Muscle of back (tissue), 13 donors: ENCODE measurements at places on chromosomes 7 and 10. TPM values are rescaled to one million over a fixed set of nuclear protein-coding genes. Genes with fewer than 3 reads are reported as not detected.

DNA sequence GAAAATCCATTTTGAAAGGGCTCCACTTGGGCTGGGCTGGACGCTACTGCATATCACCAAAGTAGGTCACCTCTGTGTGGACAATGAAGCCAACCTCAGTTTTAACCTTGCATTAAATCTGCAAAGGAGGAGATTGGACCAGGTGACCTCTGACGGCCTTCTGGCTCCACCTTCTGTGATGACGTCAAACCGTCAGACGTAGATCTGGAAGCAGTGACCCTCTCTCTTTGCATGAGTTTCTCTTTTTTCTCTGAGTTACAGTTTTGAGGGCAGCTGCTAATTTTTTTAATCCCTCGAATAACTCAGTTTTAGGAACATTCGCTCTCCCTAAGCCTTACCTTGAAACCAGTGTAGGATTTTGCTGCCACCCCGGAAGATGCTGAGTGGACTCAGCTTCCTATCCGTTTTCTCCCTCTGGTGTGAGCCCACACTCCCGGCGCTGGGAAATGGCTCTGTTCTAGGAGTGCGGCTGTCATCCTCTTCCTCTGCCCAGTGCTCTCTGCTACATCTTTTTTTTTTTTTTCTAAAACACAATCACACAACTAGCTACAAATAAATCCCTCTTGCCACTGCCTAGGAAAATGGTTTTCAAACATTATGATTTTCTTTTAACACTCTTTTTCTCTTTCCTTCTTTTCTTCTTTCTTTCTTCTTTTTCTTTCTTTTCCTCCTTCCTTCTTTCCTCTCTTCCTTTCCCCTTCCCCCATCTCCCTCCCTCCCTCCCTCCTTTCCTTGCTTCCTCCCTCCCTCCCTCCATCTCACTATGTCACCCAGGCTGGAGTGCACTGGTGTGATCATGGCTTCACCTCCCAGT lies 27.7 kb upstream of the NMT2 start:
- DNase-seq = no peak

- DNase-seq = no peak
Observed at GRCh38 chr7:91628742-91629141, 251.8 kb downstream of the MTERF1 start.

DNA sequence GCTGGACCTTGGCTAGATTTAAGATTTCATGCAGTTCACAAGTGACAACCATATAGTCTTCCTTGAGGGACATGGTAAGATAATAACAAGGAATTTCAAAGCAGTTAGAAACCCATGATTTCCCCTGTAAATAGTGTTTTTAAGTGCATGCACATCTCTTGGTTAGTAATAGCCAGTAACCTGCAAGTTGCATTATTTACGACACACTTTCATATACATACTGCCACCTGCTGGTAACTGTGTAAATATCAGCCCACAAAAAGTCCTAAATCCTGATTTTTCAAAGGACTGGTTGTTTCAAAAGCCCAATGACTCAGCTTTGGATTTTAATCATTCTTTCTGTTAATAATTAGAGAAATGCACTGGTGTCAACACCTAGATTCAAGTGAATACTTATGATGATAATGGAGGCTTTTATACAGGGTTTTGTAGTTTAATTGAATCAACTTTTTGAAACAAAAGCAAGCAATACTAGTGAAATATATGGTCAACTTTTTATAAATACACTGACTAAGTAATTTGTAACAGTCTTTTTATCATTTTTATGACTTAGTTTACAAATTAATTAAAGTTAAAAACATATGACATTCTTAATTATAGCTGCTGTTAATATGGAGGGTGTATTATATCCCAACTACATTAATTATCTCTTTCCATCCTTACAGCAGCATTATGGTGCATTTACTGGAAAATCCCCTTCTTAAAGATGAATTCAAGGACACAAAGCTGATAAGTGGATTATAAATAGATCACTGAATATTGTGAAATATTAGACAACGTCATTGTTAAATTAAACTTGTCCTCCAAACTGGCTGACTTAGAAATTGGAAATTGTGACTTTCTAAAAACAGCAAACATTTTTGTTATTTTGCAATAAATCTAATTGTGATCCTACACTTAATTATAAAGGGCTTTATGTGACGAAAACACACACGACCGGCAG lies 367.7 kb upstream of the SEMA3D start:
- DNase-seq = peak; percentile 69

GRCh38 chr10:97261183-97261582 lies 31.3 kb downstream of the ARHGAP19 start:
- DNase-seq = no peak

GRCh38 chr10:13989616-13990015 lies 341.1 kb downstream of the FRMD4A start:
- no peak for DNase-seq

GRCh38 chr7:22156205-22156604 lies 200.7 kb downstream of the RAPGEF5 start:
- no peak for DNase-seq

DNA sequence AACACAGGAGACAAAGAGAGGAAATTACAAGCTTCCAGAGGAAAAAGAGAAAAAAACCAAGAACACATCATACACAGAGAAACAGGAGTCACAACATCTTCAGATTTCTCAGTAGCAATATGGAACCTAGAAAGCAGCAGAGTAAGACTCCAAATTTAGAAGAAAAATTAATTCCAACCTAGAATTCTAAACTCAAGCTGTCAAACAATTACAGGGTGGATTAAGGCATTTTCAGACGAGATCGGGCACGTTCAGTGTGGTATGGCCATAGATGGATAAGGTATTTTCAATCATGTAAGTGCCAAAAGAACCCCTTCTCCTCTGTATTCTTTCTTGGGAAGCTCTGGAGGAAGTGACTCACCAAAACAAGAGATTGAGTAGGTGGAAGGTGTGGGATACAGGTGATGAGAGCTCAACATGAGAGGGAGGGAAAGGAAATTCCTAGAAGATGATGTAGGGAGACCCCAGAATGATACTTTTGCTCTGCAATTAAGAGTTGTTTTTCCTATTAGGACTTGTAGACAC lies 51.6 kb downstream of the FAM204A start:
- DNase-seq = no peak

- DNase-seq = no peak
Observed at GRCh38 chr7:66682350-66683093, 53.8 kb downstream of the KCTD7 start.

DNA sequence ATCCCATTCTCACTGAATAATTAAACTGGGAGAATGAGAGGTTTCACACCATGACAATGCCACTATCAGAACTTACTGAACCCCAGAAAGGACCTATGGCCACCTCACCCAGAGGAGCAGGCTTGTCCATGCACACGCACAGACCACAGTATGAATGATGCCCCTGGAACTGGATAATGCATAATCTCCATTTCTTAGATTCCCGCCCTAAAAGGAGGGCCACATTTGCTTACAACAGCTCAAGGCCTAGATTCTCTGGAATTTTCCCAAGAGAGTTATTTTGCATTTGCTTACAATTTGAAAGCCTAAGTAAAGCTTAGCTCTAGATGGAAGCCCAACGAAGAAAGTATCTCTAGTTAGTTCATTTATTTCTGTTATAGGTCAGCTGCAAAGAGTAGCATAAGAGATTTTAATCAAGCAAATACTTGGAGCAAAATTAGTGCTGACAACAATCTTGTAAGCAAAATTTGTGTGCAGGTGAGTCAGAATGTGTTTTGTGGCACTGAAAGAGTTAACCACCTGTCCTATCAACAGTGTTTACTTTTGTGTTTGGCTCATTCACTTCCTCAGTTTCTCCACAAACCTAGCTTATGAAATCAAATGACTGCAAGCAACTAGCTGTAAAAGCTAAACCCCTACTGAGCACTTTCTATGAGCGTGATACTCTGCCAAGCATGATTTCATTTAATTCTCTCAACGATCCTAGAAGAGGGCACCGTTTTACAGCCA lies 32.1 kb downstream of the ELMO1 start:
- DNase-seq = no peak

The THNSL1 gene
- polyA plus RNA-seq = 5.0 TPM

The ZNF92 gene
- 11.0 TPM for polyA plus RNA-seq

The PLXDC2 gene
- polyA plus RNA-seq = 46.3 TPM

The CHAT gene
- not detected for polyA plus RNA-seq
